Stimulated activated CD8-positive, alpha-beta memory T cell treated with anti-CD3 and anti-CD28 coated beads, Interleukin-12 subunit alpha, Interleukin-12 subunit beta, amount 100 ng/mL, for 4 hours (primary cell): ENCODE measurements at places on chromosomes 1 and 21.

GRCh38 chr1:157992031-157992832 is 1.2 kb upstream of the KIRREL1 start:
- no peak for DNase-seq

DNA sequence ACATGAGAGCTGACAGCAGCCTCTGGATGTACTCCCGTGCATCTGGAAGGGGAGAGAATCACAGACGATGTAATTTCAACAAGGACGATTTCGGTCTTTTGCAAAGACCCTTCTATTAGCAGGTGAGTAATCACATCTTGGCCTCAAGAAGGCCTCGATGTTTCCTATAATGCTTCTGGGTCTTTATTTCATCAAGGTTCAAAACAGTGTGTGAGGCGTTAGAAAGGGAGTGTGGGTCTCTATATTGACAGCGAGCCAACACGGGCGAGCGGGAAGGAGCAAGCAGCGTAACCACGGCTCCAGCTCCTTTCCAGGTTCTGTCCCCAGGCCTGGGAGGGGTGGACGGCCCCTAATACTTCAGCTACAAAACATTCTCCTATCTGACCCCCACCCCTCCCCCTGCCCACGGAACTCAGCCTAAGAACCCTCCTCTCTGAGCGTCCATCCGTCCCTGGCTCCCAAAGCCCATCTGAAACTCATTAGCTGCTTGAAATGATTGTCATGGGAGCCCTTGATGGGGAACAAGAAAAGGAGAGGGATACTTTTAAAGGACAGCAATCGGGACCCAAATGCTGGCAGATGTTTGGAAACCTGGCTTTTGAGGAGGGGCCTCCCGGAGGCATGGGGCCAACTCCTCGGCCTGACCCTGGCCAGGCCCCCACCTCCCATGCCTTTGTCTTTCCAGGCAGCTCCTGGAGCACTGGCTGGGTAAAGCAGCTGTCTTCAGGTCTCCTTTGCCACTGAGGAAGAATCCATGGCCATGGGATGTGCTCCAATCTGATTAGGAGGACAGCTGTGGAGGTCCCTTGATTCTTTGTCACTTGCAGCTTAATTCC is 250.8 kb downstream of the FOXD2 start:
- DNase-seq: no peak

DNA sequence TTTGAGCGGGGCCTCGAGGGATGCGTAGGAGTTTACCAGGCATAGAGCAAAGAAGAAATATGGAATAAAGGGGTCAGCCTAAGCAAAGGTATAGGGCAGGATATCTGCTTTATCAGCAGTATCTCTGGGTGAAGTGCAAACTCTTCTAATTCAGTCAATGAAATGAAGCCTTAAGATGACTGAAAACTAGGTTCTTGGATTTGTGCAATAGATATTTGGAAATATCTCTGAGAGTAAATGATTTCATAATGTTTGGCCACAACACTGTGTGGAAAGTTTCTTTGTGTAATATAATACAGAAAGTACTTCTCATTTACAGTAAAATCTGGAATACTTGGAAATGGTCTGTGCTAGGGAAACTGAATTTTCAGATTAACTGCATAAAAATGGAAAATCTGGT is 26.1 kb downstream of the KCNJ15 start:
- no peak for DNase-seq

DNA sequence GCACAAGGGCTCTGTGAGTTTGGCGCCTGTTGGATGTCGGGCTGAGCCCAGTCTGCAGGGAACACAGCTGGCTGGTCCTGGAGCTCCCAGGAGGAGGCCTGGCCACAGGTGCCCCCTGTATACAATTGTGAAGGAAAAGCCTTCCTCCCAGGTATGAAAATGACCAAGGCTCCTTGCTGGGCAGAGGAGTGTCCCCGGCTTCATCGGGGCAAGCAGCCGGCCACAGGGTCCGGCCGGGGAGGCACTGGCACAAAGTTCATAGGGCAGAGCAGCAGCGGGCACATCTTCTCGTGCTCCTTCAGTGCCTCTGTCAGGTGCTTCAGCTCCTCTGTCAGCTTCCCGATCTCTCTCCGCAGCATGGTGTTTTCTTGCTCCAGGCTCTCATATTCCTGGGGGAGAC is 13.0 kb downstream of the BATF3 start:
- DNase-seq: no peak

DNA sequence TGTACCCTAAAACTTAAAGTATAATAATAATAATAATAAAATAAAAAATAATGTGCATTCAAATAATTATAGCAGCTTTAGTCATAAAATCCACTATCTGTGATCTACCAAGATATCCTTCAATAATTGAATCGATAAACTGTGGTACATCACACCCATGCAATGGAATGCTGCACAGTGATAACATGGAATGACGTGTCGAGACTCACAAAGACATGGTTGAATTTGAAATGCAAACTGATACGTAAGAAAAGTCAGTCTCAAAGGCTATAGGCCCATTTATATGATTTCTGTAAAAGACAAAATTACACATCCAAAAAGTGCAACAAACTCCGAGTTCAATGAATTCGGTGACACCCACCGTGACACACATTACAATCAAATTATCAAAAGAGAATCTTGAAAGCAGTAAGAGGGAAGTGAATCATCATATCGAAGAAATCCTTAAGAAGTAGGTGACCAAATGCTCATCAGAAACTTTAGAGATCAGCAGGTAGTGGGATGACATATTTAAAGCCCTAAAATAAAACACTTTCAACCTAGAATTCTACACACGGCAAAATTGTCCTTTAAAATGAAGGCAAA is 5.2 kb upstream of the SPRR2E start:
- DNase-seq: no peak

DNA sequence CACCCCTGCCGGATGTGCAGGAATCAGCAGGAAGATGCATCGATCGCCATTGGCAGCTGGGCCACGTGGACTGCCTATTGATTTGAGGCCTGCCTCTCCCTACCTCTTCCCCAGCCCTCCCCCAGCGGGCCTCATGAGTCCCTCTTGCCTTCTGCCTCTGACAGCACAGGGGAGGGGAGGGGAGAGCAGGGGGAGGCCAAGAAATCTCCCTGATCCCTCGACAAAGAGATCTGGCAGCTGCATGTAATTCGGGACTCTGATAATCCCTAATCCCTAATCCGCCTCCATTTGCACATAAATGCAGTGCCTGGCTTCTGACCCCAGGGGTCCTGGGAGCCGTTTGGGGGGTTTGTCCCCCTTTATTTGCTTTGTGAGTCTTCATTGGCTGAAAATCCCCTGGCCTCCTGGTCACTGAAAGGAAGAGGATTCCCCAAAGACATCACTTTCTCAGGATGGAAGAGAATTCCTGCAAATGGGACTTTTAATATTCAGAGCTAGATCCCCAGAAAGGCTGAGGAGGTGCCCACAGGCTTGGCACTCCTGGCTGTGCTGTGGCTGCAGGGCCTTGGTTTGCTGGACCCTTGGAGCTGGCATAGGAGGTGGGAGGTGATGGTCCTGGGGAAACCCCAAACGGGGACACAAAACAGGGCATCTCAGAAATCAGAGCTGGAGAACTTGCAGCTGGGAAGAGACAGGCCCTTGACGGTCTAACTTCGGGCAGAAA is 239.4 kb upstream of the POU3F1 start:
- no peak for DNase-seq

GRCh38 chr1:93615582-93616150 is 66.0 kb downstream of the BCAR3 start:
- no peak for DNase-seq

DNA sequence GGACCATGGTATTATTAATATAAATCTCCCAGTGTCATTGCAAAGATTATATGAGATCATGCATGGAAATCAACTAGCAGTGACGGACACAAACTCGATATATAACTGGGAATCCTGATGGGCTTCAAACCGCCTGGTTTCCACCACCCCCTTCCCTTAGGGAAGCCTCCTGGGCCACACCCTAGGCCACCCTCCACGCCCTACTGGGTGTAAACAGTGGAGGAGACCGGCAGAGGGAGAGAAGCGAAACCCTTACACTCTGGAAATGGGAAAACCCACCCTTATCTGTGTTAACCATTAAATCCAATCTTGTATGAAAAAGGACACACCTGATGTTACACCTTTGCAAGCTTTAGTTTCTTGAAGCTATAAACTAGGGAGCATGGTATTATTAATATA is 595 bp upstream of the ZNHIT6 start:
- DNase-seq: no peak

GRCh38 chr1:28537457-28538199 is 15.3 kb upstream of the TRNAU1AP start:
- DNase-seq: no peak

DNA sequence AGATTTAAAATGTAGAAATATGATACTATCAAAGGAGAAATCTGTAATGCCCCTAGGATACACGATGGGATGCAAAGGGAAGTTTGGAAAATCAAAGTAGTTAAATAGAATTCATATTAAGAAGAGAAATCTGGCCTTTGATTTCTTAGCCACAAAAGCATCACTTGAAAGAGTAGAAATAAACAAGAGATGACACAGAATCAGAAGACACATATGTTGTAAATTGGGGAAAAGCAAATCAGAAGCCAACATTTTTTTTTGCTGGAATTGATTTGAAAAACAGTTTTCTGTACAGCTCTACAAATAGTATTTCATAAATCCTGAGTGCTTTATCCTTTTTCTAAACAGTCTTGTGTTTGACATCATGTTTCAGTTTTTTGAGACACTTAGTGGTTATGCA is 12.4 kb upstream of the TNFSF18 start:
- DNase-seq: no peak

GRCh38 chr1:214331827-214332423 is 51.0 kb downstream of the SMYD2 start:
- DNase-seq: no peak

GRCh38 chr1:78003882-78004718 is 639 bp upstream of the DNAJB4 start:
- no peak for DNase-seq

DNA sequence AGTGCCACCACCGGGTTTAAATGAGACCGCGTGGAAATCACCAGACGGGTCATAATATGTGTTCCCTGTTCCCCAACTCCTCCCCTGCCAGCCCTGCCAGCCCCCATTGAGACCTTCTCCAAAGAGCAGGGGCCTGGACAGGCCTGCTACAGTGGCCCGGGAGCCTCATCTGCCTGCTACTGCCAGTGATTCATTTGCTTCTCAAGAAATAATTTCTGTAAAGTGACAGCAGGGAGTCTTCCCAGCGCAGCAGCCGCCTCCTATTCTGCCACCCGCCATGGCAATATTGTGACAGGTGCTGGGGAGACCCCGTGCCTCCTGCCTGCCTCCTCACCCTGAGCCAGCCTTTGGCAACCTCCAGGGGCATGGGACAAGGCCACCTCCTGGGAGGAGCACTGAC is 8.9 kb downstream of the IFFO2 start:
- no peak for DNase-seq

GRCh38 chr21:25949701-25950100 is 214.9 kb downstream of the GABPA start:
- no peak for DNase-seq

DNA sequence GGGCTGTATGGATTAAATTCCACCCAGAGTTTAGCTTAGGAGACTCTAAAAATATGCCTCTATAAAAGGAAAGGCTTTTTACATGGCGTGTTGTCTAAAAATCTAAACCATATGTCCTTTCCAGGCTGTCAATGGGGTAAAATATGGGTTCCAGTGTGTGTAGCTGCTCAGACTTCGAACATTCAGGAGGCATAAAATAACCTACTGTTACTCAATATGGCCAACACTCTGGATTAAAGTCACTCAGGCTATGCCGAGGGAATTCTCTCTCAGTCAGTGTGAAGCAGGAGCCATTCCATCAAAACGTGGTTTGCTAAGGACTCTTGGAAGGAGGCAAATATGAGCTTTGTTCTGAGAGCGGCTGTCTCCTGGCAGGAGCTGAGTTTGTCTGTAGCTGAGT is 135.3 kb downstream of the RUNX1 start:
- DNase-seq: no peak

- no peak for DNase-seq
These were observed 91.6 kb upstream of the COL6A1 start for GRCh38 chr21:45889961-45890360.

DNA sequence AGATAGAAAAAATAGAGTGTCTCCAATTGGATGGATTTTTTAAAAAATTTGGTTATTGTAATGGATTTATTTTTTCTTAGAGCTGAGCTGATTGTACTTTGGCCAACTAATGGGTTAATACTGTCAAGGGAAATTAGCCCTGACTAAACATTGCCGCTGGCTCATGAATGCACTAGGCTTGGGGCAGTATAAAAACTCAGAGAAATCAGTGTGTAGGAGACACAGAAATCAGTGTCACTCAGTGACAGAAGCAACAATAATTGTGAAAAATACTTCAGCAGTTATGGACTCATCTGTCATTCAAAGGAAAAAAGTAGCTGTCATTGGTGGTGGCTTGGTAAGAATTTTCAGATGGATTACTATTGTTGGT is at the start of gene KMO:
Gene KMO, plus strand, starts transcription at position 217 of the 370 bp plus-strand sequence. Its CDS starts 67 bp downstream, at position 284.
- DNase-seq: no peak

DNA sequence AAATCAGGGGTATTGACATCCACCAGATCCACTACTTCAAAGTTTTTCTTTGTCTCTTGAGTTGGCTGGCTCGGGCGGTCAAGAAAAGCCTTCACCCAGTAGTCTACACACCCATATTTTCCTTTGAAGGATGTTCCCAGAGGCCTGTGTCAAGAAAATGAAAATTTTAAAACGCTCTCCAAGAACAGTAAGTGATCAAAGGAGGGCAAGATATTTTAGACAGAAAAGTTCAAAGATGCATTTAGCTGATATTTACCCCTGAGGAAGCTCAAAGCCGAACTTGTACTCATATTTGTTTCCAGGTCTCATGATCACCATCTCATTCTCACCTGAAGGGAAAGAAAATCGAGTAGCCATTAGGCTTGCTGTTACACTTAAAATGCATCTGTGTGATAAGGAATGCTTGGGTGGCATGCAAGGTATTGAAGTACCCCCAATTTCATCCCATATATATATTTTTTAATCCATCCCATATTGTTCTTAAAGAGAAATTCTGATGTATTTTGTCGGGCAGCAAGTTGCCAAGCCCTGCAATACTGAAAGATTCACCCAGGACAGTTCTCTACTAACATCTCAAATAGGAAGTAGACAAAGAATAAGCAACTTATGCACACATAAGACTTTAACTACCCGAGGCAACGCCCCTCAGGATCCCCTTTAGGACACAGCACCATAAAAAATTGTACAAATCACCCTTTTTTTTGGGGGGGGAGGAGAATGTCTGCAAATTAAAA is 1.1 kb downstream of the TXNIP start:
- DNase-seq: no peak

DNA sequence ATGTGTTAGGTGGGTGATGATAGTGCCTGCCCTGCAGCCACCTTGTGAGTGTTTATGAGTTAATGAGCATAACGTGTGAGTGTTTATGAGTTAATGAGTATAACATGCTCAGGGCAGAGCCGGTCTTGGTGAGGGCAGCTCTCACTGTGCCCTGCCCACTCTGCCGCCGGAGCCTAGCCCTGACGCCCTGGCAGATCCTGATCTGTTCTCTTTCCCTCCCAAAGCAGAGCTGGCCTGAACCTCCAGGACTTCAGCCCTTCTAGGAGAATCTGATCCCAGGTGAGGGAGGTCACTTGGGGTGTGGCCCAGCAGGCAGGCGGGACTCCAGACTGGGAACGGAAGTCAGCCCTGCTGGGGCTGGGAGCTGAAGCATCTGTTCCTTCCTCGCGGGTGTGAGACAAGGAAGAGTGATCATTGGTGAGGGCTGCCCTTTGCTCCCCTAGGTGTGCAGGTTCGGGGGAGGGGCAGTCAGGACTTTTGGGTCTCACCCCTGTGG is 5.7 kb downstream of the FBLIM1 start:
- no peak for DNase-seq
